ENCODE measurements at places on chromosomes 3 and 15.

DNA sequence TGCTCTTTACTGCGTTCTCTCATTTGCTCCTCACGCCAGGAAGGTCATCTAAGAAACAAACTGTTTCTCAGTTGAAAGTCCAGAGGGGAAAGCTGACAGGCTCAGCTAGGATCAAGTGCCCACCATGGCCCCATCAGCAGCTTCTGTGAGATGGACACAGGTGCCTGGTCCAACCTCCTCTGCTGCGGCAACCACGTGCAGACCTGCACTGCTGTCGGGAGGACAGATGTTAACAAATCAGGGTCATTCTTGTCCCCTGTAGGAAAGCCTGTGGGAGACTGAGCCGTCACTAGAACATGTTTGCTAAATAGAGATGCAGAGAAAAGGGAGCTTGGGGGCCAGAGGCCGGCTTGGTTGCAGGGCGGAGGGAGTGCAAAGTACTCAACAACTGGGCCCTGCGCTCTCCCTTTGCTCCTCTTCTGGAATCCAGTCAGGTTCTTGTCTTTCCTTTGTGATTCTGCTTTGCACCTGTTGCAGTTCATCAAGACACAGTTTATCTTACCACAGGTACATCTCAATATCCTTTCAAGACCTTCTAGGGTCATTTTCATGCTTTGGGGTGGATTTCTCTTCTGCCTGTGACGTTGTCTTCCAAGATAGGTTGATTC, 20.9 kb downstream of the GPD1L start:
- no peak for DNase-seq

DNA sequence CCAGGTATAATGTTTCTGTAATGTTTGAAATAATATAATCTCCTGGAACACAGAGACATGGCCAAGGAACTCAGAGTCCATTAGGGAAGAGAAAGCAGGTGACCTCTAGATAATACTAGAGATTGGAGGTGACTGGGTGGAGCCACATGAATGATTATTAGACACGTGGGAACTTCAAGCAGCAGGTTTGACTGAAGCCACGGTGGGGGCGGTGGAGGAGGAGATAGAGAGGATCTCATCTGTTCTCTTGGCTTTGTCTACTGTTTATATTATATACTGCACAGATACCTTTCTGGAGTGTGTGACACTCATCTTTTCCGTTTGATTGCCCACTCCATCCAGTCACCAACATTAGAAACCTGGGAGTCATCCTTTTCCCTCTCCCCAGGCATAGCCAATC, 33.7 kb downstream of the KIF7 start:
- no peak for DNase-seq

GRCh38 chr3:112376241-112376911, 43.4 kb downstream of the CD200 start:
- DNase-seq, result no peak

DNA sequence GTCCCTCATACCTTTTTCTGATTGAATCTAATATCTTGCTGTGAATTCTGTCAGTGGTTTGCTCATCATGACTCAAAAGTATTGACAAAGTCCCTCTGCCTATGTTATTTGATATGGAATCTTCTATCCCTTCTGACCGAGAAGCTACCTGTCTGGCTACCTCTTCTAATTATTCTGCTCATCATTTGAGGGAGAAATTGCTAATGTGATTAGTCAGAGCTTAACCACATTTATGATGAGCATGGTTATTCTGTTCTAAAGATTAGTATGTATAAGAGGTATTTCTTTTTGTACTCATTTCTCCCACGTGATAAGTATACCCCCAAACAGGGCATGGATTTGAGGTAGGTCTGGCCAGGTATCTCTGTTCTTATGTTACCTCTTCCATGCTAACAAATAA, 428.4 kb upstream of the KCNMB2 start:
- no peak for DNase-seq

GRCh38 chr3:166864473-166865467, 515.3 kb downstream of the ZBBX start:
- DNase-seq, result no peak

DNA sequence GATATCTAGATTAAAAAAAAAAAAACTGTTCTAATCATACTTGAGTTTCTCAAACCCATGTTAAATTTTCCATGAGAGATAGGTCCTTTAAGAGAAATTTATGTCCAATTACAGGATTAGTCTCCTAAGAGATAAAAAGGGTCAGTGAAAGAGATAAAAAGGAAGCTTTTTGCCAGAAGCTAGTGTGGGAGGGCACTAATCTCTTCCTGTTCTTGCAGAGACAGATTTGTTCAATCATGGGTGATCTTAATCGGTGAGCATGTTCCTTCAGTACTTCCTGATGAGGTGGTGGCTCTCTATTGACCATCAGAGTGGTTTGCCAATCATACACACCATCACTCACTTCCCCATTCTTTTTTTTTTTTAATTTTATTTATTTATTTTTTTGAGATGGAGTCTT, 16.9 kb upstream of the LPP start:
- no peak for DNase-seq

- no peak for DNase-seq
These were observed 262.4 kb downstream of the SLC9A9 start for GRCh38 chr3:143585720-143586456.

- no peak for DNase-seq
These were observed 21.6 kb downstream of the SPTSSB start for GRCh38 chr3:161349529-161350312.

DNA sequence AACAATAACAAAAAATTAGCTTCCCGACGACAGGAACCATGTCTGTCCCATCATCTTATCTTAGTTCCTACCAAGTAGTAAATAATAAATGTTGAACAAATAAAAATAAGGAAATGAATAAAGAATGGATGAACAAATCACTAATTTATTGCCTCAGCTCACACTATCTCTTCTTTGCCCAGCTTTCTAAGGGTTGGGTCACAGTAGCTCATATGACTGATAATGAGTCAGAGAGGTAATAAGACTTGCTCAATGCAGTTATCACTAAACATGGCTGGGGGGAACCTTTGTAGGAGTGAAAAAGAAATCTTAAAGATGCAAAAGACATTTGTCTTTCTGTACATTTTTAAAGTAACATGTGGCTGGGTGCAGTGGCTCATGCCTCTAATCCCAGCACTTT, 182.2 kb downstream of the WDR76 start:
- no peak for DNase-seq

DNA sequence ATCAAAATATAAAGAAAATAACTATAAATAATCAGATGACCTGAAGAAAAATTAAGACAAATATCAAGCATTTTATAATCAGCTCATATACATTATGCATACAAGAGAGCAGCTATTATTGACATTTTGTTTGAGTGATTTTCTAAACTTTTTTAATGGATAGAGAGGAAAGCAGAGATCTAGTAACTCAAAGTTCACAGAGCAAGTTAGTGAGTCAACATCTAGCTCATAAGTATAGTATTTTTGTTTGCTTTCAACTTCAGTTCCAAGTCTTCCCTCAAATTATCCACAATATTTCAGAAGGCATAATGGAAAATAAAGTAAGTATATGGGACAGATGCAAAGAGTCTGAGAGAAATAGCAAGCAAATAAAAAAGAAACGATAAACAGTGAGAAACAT, 470.1 kb upstream of the ALCAM start:
- no peak for DNase-seq

DNA sequence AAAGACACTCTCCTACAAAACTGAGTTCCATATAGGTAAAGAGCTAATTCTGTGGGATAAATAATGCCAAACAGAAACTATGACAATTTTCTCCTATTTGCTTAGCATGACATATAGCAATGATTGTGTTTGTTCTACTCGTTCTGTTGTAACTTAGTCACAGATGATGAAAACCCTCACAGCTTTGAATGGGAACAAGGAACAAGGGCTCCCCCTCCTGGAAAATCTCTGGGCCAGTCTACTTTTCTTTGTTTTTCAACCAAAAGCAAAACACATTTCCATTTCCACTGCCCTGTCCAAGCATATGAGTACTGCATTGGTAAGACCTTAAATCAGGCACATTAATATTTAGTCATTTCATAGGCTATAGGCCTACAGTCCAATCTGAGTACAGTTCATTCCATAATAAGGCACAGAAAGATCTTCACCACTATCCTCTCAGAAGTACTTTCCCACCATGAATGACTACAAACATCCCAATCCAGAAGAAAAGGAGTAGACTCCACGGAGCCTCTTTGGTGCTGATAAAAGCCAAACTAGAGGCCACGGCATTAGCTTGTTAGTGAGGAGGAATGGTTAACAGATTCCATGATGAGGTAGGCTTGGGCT, 67.1 kb downstream of the ATP8B4 start:
- DNase-seq, result peak; percentile 41

DNA sequence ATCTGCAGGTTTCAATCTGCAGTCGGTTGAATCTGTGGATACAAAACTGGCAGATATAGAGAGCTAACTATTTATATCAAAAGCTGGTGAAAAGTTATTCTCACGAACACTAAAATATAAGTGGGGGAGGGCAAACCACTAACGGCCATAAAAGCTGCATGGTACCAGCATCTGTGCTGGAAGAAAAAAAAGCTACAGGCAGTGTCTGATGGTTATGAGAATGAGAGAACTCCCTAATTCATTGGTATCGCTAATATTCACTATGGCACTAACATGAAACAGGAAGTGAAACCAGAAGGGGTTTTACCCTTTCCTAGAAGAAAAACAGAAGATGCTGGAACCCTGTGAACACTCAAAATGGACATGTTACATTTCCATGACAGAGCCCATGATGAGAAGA, 15.9 kb downstream of the CEP70 start:
- DNase-seq, result no peak

DNA sequence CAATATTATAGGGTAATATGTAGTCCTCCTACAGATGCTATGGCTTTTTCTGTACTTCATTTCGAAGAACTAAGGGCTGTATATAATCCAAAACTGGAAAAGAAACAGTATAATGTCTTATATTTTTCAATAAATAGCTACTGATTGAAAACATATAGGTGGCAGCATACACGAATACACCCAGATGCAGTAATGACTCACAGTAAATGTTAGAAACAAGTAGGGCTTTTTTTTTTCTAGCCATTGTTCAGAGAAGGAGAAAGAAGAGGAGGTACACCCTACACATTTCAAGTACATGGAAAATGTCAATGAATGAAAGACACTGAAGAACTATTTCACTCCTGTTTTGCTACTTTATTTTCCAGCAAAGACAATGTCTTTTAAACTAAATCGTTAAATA, 9.4 kb downstream of the DAZL start:
- no peak for DNase-seq

DNA sequence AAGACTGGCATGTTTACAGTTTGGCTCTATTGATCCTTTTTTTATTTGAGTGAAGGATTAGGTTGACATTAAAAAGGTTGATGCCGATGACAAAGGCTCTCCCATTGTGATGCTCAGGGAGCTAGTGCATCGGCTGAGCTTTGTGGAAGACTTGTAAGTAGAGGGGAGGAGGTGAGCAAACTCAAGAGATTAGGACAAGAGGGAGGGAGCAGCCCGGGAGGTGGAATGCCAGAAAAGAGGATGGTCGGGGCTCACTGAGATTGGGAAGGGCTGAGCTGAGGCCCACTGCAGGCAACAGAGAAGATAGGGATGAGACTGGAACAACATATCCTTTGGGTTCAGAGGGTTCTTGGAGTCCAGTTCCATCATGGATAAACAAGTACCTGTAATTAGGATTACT, 26.5 kb upstream of the PSMD6 start:
- DNase-seq, result no peak

- no peak for DNase-seq
These were observed 33.2 kb upstream of the IQSEC1 start for GRCh38 chr3:13106308-13107001.

GRCh38 chr3:177439694-177440269, 242.5 kb upstream of the TBL1XR1 start:
- DNase-seq, result no peak

GRCh38 chr3:163809540-163809993, 1268.7 kb downstream of the SI start:
- no peak for DNase-seq

GRCh38 chr3:49358884-49359225, 702 bp upstream of the GPX1 start:
- no peak for DNase-seq
